ENCODE measurements at places on chromosomes 7 and 10.

- no peak for DNase-seq
These were observed 22.8 kb downstream of the GRID1 start for GRCh38 chr10:86343761-86344160.

GRCh38 chr10:96400465-96400864 lies 41.7 kb upstream of the OPALIN start:
- no peak for DNase-seq

DNA sequence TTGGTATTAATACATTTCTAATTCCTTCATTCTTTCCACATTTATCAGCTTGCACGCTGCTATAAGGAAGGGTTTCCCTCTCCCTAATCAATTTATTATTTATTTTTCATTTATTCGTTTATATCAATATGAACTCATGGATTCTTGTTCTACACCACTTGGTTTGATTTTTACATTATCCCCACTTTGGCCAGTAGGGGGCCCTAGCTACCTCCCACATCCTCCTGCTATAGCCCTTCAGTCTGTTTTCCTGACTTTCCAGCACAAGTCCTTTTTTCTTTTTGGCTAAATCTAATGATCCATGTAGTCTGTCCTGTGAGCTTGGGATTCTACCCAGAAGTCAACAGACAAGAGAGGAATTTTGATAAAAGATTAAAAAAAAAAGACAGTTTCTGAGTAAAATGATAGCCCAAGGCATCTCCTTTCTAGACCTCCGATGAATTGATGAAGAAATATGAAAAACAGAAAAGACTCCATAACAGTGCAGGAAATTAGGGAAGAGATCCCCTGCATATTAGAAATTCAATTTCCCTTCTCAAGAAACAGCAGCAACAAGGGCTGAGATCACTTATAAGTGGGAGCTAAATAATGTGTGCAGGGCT lies 47.7 kb downstream of the LYZL2 start:
- peak; percentile 54 for DNase-seq

GRCh38 chr7:94410413-94411187 lies 15.9 kb downstream of the COL1A2 start:
- DNase-seq = no peak

- no peak for DNase-seq
These were observed 51.2 kb downstream of the INSYN2A start for GRCh38 chr10:127145173-127145572.

- DNase-seq = no peak
These were observed 1022.6 kb downstream of the LRMDA start for GRCh38 chr10:76453997-76454396.

- no peak for DNase-seq
These were observed 28.6 kb downstream of the MTURN start for GRCh38 chr7:30163231-30163894.

DNA sequence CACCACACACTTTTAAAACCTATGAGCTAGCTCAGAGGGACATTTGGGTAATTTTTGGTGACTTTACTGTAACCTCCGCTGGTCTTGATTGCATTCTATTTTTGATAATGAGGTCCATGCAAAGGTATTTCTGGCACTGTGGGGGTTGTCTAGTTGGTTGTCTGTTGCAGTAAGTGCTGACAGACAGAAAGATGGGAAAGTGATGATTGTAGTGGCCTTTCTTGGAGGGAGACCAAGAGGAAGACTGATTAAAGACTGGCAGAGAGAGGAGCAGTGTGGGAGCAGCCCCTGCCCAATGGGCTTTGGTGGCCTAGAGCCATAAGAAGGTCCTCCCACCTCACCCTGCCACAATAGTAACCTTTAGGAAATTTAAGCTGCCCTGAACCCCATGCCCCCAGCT lies 173.4 kb upstream of the CTBP2 start:
- no peak for DNase-seq

- no peak for DNase-seq
These were observed 14.3 kb downstream of the KLF6 start for GRCh38 chr10:3770611-3771110.

GRCh38 chr10:14664345-14664744 lies 110.4 kb downstream of the FAM107B start:
- no peak for DNase-seq

DNA sequence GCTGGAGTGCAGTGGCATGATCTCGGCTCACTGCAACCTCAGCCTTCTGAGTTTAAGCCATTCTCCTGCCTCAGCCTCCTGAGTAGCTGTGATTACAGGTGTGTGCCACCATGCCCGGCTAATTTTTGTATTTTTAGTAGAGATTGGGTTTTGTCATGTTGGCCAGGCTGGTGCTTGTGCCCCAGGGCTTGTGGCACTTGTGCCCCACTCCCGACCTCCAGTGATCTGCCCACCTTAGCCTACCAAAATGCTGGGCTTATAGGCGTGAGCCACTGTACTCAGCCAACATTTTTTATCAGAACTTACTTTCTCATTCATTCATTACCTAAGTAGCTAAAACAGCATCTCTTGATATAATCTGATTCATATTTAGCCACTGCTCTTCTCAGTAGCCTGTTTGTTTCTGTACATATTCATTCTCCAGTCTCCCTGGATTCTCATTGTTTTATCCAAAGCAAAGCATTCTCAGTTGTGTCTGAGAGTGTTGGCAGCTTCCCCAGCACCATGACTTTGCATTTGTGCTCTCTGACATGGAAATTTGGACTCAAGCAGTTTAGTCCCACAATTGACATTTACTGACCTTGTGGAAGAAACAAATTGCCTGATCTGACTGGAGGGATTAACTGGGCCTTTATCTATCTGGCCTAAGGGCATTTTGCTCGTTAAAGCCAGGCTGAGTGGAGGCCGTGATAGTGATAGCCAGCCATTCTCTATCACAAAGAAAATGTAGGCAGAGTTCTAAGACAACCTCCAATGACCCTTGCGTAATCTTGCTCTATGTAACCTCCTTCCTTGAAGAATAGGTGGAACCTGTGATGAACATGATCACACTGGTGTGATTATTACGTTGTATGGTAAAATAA lies 44.9 kb downstream of the AKR1B15 start:
- peak; percentile 58 for DNase-seq

DNA sequence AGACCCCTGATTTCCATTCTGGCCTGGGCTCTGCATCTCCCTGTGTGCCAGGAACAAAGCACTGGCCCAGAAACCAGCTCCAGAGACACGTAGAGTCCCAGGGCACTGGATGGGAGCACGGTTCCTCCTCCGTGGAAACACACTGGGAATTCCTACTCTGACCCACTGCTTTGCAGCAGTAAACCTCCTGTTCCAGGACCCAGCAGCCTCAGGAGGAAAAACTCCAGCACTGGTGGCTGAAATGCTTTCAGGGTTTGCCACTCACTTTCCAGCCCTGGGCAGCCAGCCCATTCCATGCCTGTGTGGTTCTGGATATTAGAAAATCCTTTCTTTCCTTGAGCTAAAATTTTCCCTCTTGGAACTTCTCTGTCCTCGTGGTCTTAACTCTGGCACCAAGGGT lies 58.0 kb downstream of the FAM171A1 start:
- no peak for DNase-seq

DNA sequence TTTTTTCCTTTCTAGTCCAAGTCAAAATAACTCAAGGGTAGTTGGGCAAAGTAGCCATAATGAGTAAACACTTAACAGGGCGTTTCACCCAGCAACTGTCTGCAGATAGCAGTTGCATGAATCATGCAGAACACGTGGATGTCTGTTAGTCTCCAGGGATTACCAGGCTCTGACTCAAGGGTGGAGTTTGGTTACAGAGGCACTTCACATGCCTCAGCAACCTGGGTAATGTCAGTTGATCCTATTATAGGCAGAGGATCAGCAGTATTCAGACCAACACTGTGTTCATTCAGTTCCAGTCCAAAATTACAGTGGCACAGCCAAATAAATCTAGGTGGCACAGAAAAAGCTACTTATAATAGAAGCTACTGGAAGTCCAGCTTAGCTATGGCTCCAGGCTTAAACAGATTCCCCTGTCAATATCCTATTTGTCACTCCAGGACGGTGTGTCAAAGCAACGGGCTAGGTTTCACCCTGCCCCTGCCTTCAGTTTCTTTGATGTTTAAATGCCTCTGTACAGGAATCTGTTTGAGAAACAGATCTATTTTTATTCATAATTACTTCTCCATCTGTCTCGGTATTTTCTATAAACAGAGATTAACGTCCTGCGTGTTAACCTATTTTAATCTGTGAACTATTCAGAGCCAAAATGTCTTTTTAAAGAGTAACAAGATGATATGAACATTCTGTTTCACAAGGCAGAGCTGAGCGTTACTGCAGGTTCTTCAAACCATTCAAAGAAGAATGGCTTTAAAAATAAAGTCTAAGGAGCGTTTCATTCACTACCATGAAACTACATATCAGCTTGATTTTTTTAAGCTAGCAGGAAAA lies 162.6 kb upstream of the AKR1E2 start:
- DNase-seq = peak; percentile 46

- no peak for DNase-seq
These were observed 127.7 kb upstream of the AOAH start for GRCh38 chr7:36852017-36852416.

- no peak for DNase-seq
These were observed 98.9 kb upstream of the PRKCQ start for GRCh38 chr10:6678956-6679355.

GRCh38 chr10:34808801-34809745 lies 6.0 kb downstream of the PARD3 start:
- DNase-seq = no peak

GRCh38 chr10:47241256-47241655 lies 58.7 kb upstream of the GDF10 start:
- no peak for DNase-seq

DNA sequence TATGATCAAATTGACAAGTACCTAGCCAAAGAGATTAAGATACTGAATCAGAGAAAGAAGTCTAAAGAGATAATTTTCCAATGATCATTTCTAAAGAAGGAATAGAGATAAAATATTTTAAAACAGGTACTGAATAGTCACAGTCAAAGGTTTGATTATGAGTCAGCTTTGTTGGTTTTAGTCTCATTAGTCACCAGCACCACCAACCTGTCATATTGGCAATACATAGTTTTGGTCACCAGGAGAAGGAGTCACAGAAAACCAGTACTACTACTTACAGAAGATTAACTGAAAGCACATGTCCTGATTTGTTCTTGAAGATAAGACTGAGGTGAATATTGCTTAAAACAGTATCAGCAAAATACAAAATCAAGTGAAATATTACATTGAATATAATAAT lies 34.6 kb downstream of the ZEB1 start:
- DNase-seq = no peak

DNA sequence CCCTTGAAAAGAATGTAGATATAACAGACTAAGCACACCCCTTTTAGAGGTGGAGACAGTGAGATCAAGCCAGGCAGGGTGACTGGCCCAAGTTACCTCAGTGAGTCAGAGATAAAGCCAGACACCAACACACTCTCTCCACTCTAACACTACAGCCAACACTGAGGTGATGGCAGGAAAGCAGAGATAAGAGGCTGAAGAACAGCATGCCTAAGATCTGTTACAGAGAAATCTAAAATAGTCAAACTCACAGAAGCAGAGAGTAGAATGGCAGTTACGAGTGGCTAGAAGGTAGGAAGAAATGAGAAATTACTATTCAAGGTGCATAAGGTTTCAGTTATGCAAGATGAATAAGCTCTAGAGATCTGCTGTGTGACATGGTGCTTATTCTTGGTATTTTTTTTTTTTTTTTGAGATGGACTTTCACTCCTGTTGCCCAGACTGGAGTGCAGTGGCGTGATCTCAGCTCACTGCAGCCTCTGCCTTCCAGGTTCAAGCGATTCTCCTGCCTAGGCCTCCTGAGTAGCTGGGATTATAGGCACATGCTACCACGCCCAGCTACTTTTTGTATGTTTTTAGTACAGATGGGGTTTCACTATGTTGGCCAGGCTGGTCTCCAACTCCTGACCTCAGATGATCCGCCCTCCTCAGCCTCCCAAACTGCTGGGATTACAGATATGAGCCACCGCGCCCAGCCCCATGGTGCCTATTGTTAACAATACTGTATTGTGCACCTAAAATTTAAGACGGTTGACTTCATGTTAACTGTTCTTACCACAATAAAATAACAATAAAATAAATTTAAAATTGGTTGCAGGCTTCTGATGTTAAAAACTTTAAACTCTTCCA lies 28.7 kb downstream of the ICA1 start:
- DNase-seq = peak; percentile 83

DNA sequence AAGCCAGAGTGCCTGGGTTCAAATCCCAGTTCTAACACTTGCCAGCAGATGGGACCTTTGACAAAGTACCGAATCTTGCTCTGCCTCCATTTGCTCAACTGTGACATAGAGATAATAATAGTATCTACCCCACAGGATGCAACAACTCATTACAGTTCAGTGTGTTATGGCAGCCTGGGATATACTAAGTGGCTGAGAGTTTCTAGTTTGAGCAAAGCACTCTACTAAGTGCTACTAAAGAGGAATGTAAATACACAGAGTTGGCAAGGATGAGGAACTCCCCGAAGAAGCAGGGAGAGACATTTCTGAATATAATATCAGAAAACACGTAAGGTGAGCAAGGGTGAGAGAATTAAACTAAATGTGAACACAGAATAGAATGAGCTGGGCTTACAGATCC lies 243.2 kb downstream of the ARHGAP21 start:
- no peak for DNase-seq

GRCh38 chr10:34018784-34019183 lies 684.3 kb upstream of the NRP1 start:
- DNase-seq = no peak

DNA sequence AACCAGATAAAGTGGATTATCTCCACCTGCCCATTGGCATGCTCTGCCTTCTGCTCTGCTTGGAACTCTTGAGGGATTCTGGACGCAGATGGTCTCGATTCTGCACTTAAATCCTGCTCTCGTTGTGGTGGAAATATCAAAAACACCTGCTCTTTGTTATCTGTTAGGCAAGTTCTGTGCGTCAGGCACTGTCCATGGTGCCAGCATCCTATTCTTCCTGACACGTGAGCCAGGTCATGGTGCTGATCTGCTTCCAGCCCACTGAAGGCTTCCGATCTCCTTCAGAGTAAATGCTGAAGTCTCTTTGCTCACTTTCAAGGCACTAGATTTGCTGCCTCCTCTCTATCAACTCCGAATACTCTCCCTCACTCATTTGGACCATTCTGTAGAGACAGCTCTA lies 505.6 kb downstream of the HTR7 start:
- DNase-seq = no peak

DNA sequence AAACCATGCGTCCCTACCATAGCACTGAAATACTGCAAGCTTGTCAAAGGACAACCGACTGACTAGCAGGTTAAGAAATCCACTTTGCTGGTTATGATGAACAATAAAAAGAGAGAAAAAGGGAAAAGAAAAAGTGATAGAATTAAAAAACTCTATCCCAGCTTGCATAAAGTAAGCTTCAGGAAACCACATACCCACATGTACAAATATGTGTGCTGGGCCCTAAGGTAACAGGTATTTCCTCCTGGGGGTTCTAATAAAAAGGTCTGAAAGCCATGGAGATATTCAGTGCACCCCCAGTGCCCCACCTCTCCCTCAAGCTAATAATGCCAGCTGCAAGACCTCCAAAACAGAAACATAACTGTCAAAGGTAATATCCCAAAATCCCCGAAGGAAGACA lies 248.6 kb upstream of the KLF14 start:
- no peak for DNase-seq

DNA sequence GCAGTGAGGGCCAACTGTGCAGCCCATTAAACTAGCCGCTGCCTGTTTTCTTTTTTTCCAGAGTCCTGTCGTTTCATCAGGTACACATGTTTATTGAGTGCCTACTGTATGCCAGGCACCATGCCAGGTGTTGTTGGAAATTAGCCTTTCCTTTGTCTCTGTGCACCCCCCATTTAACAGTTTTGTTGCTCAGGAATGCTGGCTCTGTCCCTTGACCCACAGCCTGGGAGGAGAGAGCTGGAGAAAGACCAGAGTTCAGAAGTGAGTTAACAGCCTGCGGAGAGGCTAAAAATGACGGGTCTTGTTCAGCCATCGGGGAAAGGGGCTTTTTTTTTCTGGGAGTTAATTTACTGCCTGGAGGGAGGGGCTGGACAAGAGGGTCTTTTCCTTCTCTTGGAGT lies 1.3 kb downstream of the LRMDA start:
- DNase-seq = no peak

Measured in hematopoietic multipotent progenitor cell treated with erythropoietin and hydrocortisone succinate and interleukin-3 and kit ligand, for 15 days (in vitro differentiated cells).